Keratinocyte (primary cell): ENCODE measurements at places on chromosomes 3 and 15. TPM values are rescaled to one million over a fixed set of nuclear protein-coding genes. Genes with fewer than 3 reads are reported as not detected.

GRCh38 chr15:48547286-48547685, 98.2 kb downstream of the FBN1 start:
- no peak overlapping the region for H3K27ac ChIP-seq
- no peak for DNase-seq
- H3K4me1 ChIP-seq: no peaks in the 10 kb centered on the region
- H3K27me3 ChIP-seq: no peaks in the 10 kb centered on the region

DNA sequence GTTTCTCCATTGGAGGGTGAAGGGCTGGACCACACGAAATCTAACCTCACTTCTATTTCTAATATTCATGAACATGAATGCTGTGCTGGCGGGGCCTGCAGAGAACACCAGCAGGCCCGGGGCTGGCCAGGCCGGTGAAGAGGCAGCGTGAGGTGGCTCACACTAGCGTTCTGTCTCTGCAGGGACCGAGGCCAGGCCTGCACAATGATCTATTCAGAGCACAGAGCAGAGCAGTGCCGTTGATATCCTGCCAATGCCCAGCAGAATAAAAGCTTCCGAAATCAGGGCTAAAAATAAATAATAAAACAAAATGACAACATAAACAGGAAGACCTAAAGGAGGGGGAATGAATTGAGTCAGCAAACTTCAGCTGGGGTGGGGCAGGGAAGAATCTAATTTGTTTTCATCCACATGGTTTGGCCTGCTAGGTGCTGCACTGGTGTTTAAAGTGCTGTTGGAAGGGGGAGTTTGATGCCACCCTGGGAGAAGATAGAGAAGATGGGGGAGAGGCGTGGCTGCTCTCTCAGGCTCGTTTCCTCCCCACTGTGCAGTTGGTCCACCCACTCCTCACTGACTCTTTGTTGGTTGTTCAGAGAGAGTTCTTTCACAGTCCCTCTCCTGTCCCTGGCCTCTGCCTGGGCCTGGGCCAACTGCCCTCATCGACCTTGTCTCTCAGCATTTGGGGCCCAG, 837.1 kb downstream of the AGBL1 start:
- no peaks in the 10 kb centered on the region for H3K36me3 ChIP-seq
- no peak overlapping the region for H3K4me3 ChIP-seq
- no peak overlapping the region for H3K27ac ChIP-seq
- H3K4me1 ChIP-seq: no peaks in the 10 kb centered on the region
- H3K27me3 ChIP-seq: no peaks in the 10 kb centered on the region
- no peak for DNase-seq

DNA sequence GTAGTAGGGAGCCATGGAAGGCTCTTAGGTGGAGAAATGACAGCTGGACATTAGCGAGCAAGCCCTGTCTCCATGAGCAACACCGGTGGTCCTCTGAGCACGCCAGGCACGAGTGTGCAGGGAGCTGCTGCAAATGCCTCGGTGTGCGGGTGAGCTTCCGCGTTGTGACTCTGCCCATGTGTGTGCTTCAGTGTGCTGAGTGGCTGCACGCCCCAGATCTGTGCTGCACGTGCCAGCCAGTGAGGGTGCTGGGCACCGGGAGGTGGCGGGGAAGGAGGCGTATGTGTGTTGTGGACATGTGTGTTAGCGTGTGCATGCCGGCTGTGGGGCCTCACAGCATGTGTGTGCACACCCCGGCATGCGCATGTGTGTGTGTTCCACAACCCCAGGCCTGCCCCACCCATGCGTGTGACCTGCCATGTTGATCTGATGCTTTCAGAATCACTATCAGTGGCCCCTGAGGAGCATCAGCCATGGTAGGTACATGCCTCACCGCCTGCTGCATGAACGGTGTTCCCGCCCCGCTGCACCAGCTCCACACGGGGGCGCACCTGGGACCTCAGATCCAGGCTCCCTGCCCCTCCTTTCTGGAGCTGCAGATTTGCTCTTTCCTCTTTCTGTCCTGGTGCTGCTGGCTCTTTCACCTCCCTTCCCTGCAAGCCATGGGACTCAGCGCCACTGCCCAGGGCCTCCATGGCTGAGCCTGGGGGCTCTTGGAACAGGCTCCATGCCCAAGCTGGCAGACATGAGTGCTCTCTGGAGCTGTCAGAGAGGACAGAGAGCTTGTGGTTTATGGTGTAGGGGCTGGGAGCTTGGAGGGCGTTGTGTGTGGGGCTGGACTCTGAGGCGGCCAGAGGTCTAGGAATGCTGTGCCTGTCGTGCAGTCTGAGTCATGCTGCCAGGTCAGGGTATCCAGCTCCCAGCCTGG, 169.4 kb downstream of the TBC1D2B start:
- H3K27ac ChIP-seq: no peak overlapping the region
- no peak for DNase-seq
- peaks cover 4% of the 10 kb centered on the region for H3K27me3 ChIP-seq
- no peak overlapping the region for H3K4me3 ChIP-seq

- H3K4me3 ChIP-seq: no peak overlapping the region
- H3K27me3 ChIP-seq: no peaks in the 10 kb centered on the region
- H3K4me1 ChIP-seq: peaks cover 13% of the 10 kb centered on the region
These were observed 10.1 kb downstream of the LINS1 start for GRCh38 chr15:100591835-100592234.

GRCh38 chr15:69666441-69666882, 213.8 kb downstream of the RPLP1 start:
- no peaks in the 10 kb centered on the region for H3K36me3 ChIP-seq
- no peak overlapping the region for H3K27ac ChIP-seq
- H3K4me1 ChIP-seq: no peaks in the 10 kb centered on the region
- DNase-seq: no peak
- peaks cover 53% of the 10 kb centered on the region for H3K27me3 ChIP-seq

DNA sequence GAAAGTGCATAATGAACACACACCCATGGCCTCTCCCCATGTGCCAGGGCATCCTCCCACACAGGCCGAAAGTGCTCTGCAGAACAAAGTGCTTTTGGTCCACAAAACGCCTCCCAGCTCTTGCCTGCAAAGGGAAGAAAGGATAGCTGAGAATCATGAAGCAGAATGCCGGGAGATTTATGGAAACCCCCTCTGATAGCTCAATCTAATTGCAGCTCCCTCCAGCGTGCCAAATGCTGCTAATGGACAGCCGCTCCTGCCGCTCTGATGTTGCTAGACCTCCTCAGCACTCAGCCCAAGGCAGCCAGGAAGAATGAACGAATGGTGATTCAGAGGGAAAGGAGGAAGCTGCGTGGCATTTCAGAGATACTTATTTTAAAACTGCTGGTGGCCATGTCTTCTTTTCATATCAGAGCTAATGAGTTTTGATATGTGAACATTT, 145.3 kb downstream of the TJP1 start:
- DNase-seq: no peak
- no peak overlapping the region for H3K4me3 ChIP-seq
- no peaks in the 10 kb centered on the region for H3K36me3 ChIP-seq
- no peaks in the 10 kb centered on the region for H3K4me1 ChIP-seq
- H3K27me3 ChIP-seq: no peaks in the 10 kb centered on the region

GRCh38 chr3:194405766-194406165, 6.7 kb upstream of the GP5 start:
- H3K4me1 ChIP-seq: no peaks in the 10 kb centered on the region
- DNase-seq: no peak
- H3K27ac ChIP-seq: no peak overlapping the region
- peaks cover 16% of the 10 kb centered on the region for H3K36me3 ChIP-seq
- H3K4me3 ChIP-seq: no peak overlapping the region

DNA sequence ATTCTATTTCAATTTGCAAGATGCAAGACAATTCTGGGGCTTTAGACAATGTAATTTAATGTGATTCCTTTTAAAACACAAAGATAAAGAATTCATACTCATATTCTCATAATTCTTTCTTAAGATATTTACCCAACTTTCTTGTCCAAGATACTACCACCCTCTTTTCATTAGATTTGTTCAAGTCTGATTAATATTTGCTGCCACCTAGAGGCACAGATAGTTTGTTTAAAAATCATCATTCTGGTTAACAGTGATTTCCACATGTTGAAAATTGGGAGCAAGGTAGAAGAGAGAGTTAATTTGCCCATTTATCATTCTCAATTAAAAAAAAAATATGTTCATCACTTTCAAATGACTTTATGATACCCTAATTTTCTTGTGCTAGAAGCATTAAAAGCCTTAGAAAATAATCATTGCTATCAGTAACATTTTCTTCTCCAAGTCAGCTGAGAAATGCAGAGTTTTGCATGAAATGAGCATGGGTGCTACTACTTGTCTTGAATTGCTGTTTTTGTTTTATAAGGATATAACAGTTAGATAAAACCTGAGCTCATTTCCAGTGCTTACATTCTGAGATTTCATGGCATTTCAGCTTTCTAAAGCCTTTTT, 11.6 kb downstream of the TAMM41 start:
- DNase-seq: no peak
- H3K27ac ChIP-seq: no peak overlapping the region
- H3K4me3 ChIP-seq: no peak overlapping the region

DNA sequence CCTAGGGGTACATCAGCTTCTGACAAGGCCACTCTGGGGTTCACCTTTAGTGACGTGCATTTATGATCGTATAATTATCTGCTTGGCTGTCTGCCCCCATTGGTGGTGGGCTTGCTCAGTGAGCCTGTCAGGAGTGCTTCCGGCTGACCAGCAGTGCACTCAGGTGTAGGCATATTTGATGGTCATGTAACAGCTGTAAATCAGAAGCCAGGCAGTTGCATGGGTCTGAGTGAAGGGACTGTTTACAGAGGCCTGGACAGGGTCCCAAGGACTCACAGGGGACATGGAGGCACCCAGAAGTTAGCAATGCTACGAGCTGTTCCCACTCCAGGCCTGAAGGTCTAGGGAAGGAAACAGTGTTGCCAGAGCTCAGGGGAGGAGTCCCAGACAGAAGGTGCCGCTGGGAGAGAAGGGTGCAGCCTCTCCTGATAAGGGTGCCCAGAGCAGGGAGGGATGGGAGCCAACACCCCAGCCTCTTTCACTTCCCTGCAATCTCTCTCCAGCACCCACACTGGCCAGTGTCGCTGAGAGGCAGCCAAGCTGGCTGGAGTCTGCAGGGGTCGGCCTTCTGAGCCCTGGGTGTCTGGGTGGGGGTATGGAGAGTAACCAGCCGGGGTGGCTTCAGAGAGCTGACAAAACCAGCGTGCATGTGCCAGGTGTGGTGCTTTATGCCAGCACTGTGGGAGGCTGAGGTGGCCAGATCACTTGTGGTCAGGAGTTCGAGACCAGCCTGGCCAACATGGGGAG, 61.3 kb upstream of the PRR23E start:
- no peak overlapping the region for H3K4me3 ChIP-seq
- peaks cover 32% of the 10 kb centered on the region for H3K27me3 ChIP-seq
- no peaks in the 10 kb centered on the region for H3K36me3 ChIP-seq

The ZNF639 gene
- 7.6 to 15.8 TPM (median 14.9 TPM) in 3 replicates for polyA plus RNA-seq

The CNBP gene
- polyA plus RNA-seq: 310 to 388 TPM (median 385 TPM) in 3 replicates
